Right lobe of liver (tissue), 6 donors: ENCODE measurements at places on chromosomes 12 and 14. TPM values are rescaled to one million over a fixed set of nuclear protein-coding genes. Genes with fewer than 3 reads are reported as not detected.

AMN gene
- 7.1 TPM for total RNA-seq

SPIC gene
- total RNA-seq = 7.1 TPM

DNA sequence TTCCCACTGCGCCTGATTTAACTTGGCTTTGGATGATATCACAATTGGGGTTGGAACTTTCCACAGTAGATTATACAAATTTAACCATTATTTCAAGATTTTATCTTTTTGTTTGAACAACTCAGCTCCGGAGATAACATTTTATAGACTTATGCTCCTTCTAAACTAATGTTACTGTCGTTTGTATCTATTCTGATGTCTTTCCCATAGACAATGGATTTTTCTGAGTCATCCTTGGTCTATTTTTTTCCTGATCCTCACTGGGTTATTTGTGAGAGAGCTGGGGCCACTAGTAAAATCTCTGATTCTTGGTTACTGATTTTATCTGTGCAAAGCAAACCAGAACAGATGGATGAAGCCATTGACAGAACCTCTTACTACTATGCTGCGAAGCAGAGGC is 175.1 kb downstream of the SLC38A4 start:
- DNase-seq = no peak
- H3K27me3 ChIP-seq = no peaks in the 10 kb centered on the region
- no peak overlapping the region for H3K27ac ChIP-seq
- no peaks in the 10 kb centered on the region for H3K4me1 ChIP-seq
- H3K36me3 ChIP-seq = no peaks in the 10 kb centered on the region
- no peak overlapping the region for H3K4me3 ChIP-seq

GRCh38 chr14:93163564-93163963 is 21.1 kb downstream of the MOAP1 start:
- H3K27me3 ChIP-seq = no peaks in the 10 kb centered on the region
- no peak for DNase-seq
- H3K4me3 ChIP-seq = no peak overlapping the region
- H3K4me1 ChIP-seq = no peaks in the 10 kb centered on the region
- no peak overlapping the region for H3K27ac ChIP-seq
- H3K36me3 ChIP-seq = no peaks in the 10 kb centered on the region

KRT75 gene
- total RNA-seq = not detected
